SJCRH30 (cell line): ENCODE measurements at places on chromosomes 3 and 15. TPM values are rescaled to one million over a fixed set of nuclear protein-coding genes. Genes with fewer than 3 reads are reported as not detected.

Gene FOXB1
- 0.51 and 0.76 TPM in 2 replicates for total RNA-seq

Gene WNT7A
- not detected in 2 replicates for total RNA-seq

Gene RTP4
- not detected in 2 replicates for total RNA-seq

GRCh38 chr3:100754563-100755334, 45.5 kb downstream of the TFG start:
- DNase-seq: no peak

GRCh38 chr3:117480972-117481371, 771.4 kb downstream of the TUSC7 start:
- DNase-seq: no peak

GRCh38 chr3:177838766-177839350, 641.6 kb upstream of the TBL1XR1 start:
- DNase-seq: no peak
